NCI-H2029 treated with DMSO at 0.1 percent for 48 hours (cell line): ENCODE measurements at places on chromosomes 16 and 17.
A peak's percentile ranks its signal among the peaks of the same experiment; 100 is the strongest.

- DNase-seq: no peak
Observed at GRCh38 chr17:74680941-74681340, 31.8 kb downstream of the CD300LF start.

DNA sequence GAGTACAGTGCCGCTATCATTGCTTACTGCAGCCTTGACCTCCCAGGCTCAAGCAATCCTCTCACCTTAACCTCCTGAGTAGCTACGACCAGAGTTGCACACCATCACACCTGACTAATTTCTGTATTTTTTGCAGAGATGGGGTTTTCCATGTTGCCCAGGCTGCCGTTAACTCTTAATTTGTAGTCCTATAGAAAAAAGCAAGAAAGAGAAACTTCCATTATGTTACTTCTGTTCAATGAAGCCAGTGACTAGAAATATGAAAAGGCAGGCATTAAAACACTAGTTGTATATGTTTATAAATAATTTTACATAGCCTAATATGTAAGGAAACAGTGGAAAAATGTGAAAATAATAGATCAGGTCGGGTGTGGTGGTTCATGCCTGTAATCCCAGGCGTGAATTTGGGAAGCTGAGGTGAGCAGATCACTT lies 9.7 kb downstream of the RAD51C start:
- DNase-seq: no peak

GRCh38 chr16:12132290-12132689 lies 155.8 kb downstream of the SNX29 start:
- no peak for DNase-seq

GRCh38 chr16:22091721-22092120 lies 620 bp upstream of the VWA3A start:
- no peak for DNase-seq

DNA sequence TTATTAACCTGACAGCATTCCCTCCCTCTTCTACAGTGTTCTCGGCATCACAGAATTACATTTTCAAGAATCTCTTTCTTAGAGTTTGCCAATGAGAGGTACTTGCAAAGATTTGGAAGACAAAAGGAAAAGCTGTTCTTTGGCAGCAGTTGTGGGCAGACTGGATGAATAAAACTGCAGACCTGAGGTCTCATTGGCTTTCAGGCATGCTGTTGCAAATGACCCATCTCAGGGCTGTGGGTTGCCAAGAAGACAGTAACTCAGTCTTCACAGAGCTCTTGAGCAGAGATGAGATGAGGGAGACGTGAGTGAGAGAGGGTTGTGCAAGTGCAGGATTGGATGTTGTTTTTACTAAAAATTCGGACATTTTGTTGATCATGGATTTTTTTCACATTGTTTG lies 11.3 kb upstream of the USP31 start:
- no peak for DNase-seq

DNA sequence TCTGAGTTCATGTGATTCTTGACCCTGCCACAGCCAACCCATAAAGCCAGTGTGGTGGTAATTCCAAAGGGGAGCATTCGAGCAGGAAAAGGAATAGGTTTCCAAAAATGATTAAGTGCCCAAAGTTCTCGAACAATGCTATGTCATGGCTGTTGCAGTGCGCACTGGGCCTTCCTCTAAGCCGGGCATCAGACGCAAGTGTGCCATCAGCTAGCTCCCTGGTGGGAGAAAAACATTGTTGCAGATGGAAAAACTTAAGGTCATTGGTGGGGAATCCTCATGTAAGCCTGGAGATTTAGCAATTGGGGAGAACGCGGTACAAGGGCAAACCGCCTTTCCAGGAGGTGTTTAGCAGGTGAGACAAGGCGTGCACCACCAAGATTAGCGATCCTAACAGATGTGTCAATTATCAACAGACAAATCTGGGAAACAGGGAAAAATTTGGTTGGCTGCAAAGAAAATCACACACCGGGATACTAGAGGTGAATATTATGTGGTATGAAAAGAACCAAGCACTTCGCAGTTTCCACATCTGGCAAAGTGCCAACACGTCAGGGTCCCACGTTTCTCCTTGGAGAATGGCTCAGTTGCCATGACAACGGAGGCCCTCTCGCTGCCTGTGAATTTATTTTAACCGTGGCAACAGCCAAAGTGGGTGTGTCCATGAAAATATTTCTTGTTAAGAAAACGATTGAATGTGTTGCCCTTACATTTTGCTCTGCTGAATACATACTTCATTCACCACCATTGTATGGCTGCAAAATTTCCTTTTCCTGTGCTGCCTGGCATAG lies 118.5 kb upstream of the CACNG5 start:
- DNase-seq: no peak

GRCh38 chr16:56067406-56067805 lies 123.9 kb upstream of the GNAO1 start:
- no peak for DNase-seq

DNA sequence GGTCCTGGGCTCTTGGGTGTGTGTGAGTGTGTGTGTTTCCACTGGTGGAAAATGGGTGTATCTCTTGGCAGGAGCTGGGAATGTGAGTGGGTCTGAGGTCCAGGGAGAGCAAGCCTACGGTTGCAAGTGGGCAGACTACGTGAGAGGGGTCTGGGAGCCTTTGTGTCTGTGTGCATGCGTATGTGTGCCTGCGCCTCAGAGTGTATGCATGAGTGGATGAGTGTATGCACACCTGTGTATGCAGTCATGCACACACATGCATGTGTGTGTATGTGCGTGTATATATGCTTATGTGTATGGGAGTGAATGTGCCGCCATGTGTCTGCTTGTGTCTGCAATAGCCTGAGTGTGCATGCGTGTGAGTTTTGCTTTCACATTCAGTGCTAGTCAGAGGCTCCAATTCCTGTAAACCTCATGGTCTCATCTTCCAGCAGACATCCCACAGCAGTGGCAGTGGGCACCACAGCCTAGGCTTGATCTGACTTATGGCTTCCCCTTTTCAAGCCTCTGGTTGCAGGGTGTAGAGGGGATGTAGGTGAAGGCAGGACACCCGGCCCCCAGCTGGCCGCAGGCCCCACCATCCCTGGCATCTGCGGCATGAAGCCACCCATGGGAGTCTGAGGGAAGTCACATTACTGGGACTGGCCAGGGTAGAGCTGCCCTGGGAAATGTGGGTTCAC lies 19.7 kb upstream of the RMI2 start:
- no peak for DNase-seq

- DNase-seq: no peak
Observed at GRCh38 chr16:78985716-78986605, 614.6 kb downstream of the MAF start.

GRCh38 chr17:64400642-64401041 lies 10.0 kb upstream of the PECAM1 start:
- no peak for DNase-seq

- peak; percentile 5 for DNase-seq
Observed at GRCh38 chr16:47392081-47392480, 68.8 kb downstream of the ITFG1 start.

- DNase-seq: no peak
Observed at GRCh38 chr16:90011508-90011819, 7.8 kb downstream of the DBNDD1 start.

DNA sequence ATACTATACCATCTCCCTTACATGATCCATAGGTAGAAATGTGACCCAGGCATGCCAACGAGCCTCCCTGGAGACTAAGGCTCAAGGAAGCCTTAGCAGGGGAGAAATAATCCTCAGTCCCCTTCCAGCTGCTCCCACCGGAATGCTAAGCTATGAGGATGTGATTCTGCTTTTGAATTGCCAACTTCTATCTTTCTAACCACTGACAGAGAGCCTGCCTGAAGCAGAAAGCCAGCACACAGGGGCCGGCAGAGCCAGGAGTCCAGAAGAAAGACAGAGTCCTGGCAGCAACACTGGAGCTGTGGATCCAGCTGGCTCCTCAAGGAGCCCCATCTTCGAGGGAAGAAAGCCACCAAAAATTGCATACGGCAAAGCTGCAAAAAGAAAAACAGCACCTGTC lies 579.6 kb upstream of the CDH5 start:
- DNase-seq: no peak

DNA sequence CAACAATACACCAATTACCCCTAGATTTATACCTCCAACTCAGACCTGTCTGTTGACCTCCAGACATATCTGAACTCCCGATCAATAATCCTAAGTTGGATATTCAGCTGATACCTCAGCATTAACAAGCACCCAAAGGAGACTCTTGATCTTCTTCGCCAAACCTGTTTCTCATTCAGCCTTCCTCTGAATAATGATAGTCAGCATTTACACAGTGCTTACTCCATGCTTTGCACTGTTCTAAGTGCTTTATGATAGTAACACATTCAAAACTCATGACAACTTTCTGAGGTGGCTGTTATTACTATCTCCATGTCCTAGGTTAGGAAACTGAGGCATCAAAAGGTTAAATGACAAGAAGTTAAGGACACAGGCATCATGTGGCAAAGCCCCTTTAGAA lies 104.2 kb upstream of the SIAH1 start:
- DNase-seq: no peak

DNA sequence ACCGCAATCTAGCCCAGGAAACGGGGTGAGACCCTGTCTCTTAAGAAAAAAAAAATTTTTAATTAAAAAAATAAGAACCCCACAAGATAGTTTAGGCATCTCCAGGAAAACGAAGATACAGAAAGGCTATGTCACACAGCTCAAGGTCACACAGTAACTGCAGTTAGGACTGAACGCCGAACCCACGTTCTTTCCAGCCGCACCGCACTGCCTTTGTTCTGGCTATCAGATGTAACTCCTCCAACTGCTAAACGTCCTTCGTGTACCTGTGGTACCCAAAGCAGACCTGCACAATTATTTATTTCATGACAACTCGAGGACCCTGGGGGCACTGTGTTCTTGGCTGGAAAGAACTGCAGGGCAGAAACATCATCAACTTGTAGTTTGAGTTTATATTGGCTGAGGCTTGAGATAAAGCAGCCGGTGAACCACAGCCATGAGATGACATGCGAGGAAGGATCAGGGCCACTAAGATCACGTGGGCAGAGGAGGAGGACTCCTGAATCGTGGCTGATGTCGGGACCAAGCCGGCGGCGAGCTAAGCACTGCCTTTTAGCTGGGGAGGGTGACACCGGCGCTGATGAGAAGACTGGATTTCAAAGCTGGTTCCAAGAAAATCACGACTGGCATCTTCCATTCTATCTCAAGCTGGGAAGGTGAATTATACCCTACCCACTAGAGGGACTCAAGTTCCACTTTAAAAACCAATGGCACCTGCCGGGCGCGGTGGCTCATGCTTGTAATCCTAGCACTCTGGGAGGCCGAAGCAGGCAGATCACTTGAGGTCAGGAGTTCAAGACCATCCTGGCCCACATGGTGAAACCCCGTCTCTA lies 20.7 kb upstream of the MNT start:
- DNase-seq: no peak

DNA sequence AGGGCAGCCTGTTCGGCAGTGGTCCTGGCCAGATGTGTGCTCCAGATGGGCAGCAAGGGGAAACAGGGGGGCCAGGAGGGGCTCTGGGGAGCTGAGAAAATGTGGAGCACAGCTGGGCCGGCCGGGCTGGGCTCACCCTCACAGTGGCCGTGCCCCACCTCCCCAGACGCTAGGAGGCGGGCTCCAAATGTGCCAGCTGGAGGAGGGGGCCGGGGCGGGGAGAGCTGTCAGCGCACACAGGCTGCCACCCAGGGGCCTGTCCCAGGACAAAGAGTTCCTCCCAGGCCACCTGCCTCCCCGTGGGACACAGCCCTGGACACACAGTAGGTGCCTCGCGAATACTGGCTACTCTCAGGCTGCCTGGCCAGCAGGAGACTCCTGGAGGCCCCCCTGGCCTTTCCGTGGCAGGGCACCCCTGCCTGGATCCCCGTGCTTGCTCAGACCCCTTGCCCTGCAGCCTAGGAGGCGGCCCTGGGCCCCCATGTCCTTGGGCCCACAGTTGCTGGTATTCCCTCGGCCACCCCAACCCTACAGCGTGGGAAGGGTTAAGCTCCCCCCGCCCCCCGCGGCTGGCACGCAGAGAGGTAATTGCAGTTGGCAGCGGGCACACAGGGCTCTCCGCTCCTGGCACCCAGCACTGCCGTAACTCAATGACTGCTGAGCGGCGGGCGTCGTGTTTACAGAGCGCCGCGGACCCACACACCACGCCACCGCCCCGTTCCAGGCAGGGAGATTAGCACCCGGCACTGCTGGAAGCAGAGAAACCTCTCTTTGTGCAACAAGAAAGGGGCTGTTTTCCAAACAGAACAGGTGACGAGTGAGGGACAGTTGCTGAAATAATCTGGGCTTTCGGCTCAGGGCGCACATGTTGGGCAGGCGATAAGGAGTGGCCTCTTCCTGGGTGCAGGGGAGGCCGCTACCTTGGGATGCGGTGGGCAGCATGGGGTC lies 32.2 kb downstream of the BAHCC1 start:
- DNase-seq: peak; percentile 49

DNA sequence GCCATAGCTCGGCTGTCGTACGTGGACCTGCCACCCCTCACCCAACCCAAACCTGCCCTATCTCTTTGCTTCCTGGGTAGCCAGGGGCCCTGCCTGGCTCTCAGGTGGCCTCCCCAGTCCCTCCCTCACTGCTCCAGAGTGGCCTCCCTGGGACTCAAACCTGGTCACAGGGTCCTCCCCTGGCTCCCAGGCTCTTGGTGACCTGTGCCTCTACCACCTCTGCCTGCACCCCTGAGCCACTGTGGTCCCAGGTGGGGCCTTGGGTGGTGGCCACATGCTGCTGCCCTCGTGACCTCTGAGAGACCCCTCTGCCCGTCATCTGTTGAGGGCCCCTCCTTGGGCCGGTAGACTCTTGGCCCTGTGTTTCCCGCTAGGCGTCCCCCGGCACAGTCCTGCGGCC lies 64.6 kb upstream of the PVALEF start:
- DNase-seq: no peak
